Stimulated activated CD8-positive, alpha-beta memory T cell treated with anti-CD3 and anti-CD28 coated beads, Interleukin-4, amount 100 ng/mL, for 1 hour (primary cell): ENCODE measurements at places on chromosomes 11 and 22.
A peak's percentile ranks its signal among the peaks of the same experiment; 100 is the strongest.

- peak; percentile 34 for DNase-seq
Measured at GRCh38 chr11:66363805-66364535, 7.6 kb downstream of the SLC29A2 start.

- DNase-seq = no peak
Measured at GRCh38 chr11:112186304-112186703, 11.0 kb downstream of the BCO2 start.

GRCh38 chr11:69510471-69511357 lies 29.3 kb downstream of the LINC01488 start:
- no peak for DNase-seq

GRCh38 chr11:126702987-126703386 lies 297.6 kb downstream of the KIRREL3 start:
- no peak for DNase-seq

GRCh38 chr11:79564288-79564925 lies 123.6 kb upstream of the TENM4 start:
- no peak for DNase-seq

DNA sequence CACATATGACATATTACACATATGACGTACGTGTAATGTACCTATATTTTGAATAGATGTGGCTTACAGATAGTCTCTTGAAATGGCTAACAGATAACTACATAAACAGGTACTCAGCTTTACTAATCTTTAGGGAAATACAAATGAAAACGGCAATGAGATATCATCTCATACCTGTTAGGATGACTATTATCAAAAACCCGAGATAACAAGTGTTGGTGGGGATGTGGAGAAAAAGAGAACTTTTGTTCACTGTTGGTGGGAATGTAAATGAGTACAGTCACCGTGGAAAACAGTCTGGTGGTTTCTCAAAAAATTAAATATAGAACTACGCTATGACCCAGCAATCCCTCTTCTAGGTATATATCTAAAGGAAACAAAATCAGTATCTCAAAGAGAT lies 247.6 kb downstream of the ETS1 start:
- no peak for DNase-seq

GRCh38 chr11:120244476-120245365 lies 4.8 kb downstream of the POU2F3 start:
- no peak for DNase-seq

DNA sequence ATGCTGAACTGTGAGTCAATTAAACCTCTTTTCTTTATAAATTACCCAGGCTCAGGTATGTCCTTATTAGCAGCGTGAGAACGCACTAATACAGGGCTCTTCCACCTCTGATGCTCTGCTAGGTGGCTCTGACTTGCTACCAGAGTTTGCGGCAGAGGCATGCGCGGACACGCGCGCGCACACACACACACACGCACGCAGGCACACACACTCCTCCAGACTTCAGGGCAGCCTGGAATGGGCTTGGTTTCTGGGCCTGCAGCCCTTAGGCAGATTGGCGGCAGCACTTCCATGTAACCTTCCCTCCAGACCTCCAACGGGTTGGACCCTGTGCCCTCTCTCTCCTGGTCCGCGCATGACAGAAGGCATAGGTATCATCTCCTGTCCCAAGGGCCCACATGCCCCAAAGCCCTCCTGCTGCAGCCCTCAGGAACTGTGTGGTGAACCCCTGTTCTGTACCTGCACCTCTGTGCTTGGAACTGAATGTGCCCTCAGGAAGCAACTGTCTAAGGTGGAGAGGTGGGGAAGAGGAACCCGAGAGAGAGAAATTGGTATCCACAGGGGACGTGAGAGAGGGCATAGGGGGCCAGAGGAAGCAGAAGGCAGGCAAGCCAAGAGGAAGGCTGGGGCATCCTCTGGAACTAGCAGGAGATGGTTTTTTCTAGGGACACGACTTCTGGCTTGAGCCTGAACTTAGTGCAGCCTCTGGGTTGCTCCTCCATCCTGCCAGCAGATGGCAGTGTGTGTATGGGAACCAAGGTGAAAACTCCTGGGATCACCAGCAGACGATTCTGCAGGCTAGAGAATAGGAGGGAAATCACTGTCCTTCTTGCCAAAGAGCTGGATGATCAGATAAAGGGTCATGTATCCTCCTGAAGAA lies 23.4 kb upstream of the RIC3 start:
- no peak for DNase-seq

DNA sequence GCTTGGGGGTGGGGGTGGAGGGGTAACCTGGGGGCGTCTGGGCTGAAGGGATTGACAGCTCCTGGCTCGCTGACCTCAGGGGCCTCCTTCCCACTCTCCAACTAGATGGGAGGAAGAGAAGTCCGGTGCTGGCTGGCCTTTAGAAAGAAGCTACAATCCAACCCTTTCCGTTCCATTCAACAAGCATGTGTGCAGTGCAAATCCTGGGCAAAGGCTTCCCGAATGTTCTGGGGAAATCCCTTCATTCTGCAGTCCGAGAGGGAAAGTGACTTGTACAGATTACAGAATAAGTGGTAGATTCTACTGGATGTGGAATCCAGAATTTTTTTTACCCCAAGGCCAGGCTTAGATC lies 149.9 kb downstream of the FEZ1 start:
- no peak for DNase-seq

GRCh38 chr22:42764895-42765363 lies 44.3 kb upstream of the A4GALT start:
- no peak for DNase-seq

DNA sequence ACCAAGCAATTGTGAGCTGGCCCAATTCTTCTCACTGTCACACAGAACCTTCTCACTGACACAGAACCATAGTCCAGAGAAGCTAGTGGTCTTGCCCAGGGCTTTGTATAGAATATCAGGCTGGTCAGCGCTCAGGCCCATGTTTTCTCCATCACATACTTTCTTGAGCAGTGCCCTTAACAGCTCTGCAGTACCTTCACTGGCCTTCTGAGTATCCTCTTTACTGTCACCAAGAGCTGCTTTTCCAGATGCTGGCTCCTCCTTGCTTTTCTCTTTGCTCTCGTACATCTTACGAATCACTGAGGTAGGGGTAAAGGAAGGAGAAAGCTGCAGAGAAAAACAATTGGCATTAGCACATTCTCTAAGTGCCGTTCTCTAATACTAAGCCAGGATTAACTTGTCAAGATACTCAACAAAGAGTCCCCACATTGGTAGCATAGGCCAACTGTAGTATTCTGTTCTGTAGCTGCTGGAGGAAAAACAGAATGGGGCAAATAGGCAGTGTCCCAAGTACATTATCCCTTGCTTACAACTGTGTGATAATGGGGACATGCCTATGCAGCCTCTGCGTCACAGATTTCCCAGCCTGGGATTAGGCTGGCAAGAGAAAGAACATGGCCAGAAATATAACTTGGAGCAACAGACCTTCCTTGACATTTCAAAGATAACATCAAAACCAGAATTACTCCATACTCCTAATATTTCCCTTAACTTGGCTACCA lies 43.5 kb downstream of the DRG1 start:
- DNase-seq = no peak

DNA sequence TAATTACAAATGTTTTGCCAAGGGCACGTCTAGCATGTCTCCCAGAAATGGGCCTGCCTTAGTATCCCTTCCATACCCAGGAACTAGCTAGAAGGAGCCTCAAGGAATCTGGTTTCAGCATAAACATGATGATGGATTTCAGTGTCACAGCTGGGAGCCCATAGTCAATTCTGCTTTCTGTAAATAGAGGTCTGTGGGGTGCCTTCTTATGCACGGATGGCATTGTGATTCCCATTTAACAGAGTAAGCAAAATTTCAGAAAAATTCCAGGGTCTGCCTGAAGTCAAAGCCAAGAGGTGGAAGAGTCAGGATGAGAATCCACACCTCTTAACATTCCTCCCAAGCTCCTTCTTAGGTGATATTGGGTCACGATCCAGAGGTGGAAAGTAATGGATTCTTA lies 12.1 kb downstream of the DUSP18 start:
- no peak for DNase-seq
